Adrenal gland (tissue), 19 donors: ENCODE measurements at places on chromosomes 5 and 9.
A peak's percentile ranks its signal among the peaks of the same experiment; 100 is the strongest.

- H3K36me3 ChIP-seq: no peaks in the 10 kb centered on the region
- no peaks in the 10 kb centered on the region for H3K4me1 ChIP-seq
- no peak overlapping the region for H3K4me3 ChIP-seq
- H3K27me3 ChIP-seq: no peaks in the 10 kb centered on the region
- H3K27ac ChIP-seq: no peak overlapping the region
Observed at GRCh38 chr9:113298311-113298710, 4.9 kb downstream of the RNF183 start.

GRCh38 chr5:16934677-16935153 is 1.4 kb downstream of the MYO10 start:
- DNase-seq: no peak
- H3K27ac ChIP-seq: no peak overlapping the region
- H3K4me3 ChIP-seq: no peak overlapping the region
- no peaks in the 10 kb centered on the region for H3K36me3 ChIP-seq
- peaks cover 9% of the 10 kb centered on the region for H3K4me1 ChIP-seq

GRCh38 chr9:128420651-128421481 is at the start of gene CERCAM:
CERCAM (plus strand) TSS chr9:128420857; CDS start chr9:128420878, 21 bp downstream.
- H3K36me3 ChIP-seq: no peaks in the 10 kb centered on the region
- peak within 1 kb of the TSS; percentile 16 for H3K27ac ChIP-seq
- peak; percentile 33 for DNase-seq

DNA sequence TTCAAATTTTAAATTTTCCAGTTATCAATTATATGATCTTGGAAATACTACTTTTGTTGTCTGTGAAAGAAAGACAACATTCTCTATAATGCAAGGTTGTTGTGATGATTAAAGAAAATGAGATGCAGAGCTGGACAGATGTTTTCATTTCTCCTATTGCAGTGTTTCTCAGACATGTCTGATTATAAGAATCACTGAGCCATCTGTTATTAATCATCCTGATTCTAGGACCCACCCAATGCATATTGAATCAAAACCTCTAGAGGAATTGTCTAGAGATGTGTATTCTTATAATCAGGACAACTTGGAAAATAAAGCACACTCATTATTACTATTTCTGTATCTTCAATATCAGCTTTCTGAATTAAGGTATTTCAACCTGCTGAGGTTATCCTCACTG is 121.1 kb upstream of the ASTN2 start:
- H3K4me1 ChIP-seq: no peaks in the 10 kb centered on the region
- no peak for DNase-seq
- H3K27ac ChIP-seq: no peak overlapping the region
- H3K36me3 ChIP-seq: no peaks in the 10 kb centered on the region
- no peaks in the 10 kb centered on the region for H3K27me3 ChIP-seq
- H3K4me3 ChIP-seq: no peak overlapping the region
